ENCODE measurements at places on chromosomes 6 and 20. TPM values are rescaled to one million over a fixed set of nuclear protein-coding genes. Genes with fewer than 3 reads are reported as not detected.
A peak's percentile ranks its signal among the peaks of the same experiment; 100 is the strongest.

GRCh38 chr6:26613689-26614683, 17.2 kb downstream of the ABT1 start:
- DNase-seq: peak; percentile 37

DNA sequence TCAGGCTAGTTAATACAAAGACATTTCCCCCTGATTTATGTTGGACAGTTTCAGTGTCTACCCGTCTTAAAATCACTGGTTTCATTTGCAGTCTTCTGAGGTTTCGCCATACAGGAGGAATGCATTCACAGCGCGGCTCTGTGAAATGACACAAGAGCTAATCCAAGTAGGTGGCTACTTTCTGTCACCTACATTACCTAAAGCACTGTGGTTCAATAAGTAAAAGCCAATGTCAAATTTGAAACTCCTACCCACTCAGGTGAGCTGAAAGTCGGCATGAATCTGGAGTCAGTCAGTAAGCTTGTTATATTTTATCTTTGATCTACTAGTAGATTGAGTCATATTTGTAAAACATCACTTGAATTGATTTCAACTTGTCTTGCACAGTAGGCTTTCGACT, 370.8 kb downstream of the LAMA2 start:
- DNase-seq: no peak

DNA sequence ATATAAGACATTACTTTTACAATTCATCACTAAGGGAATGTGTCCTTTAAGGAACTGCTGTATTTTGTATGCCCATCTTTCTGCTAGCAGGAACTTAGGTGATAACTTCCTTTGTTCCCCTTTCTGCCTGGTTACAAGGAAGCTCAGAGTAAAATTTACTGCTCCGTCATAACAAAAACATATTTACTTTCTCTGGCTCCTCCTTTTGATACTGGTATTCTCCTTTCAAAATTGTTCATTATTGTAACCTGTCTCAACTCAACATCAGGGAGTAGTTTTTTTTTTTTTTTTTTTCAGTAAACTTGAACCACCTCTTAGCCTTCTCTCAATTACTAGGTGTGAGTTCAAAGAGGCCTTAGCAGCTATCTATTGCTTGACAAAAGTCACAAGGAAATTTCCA, 37.1 kb downstream of the RIPOR2 start:
- no peak for DNase-seq

- DNase-seq: no peak
Measured at GRCh38 chr6:21312118-21312517, 281.4 kb upstream of the SOX4 start.

- DNase-seq: no peak
Measured at GRCh38 chr6:49565855-49566254, 15.4 kb downstream of the C6orf141 start.

DNA sequence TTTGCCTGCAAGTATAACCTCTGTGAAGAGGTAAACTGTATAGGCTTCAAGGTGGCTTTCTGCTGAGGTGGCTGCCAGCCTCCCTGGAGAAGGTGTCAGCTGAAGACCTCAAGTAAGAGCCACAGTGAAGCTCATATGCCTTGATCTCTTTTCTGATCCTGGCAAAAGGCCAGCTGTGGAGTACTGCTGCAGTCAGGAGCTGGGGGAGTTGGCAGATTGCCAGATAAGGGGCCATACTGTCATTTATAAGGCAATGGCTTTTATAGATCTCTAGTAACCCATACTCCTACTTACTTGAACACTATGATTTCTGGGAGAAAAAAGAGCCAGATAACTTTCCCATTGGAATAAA, 8.8 kb upstream of the CEP85L start:
- DNase-seq: peak; percentile 27

Gene TULP1
- not detected for total RNA-seq

Gene GPR63
- 0.11 TPM for total RNA-seq

Gene TP53TG5
- not detected for total RNA-seq

Measured in GM23248 (cell line).